ENCODE measurements at places on chromosomes 3 and 15. TPM values are rescaled to one million over a fixed set of nuclear protein-coding genes. Genes with fewer than 3 reads are reported as not detected.

Gene SLC27A2
- total RNA-seq = not detected

Gene ZSCAN29
- 5.4 TPM for total RNA-seq

Gene GPR62
- not detected for total RNA-seq

Gene AHSG
- total RNA-seq = not detected

Gene FBXW12
- not detected for total RNA-seq

GRCh38 chr3:4467522-4467867 lies 426 bp upstream of the SUMF1 start:
- no peaks in the 10 kb centered on the region for H3K27me3 ChIP-seq
- no peaks in the 10 kb centered on the region for H3K36me3 ChIP-seq

DNA sequence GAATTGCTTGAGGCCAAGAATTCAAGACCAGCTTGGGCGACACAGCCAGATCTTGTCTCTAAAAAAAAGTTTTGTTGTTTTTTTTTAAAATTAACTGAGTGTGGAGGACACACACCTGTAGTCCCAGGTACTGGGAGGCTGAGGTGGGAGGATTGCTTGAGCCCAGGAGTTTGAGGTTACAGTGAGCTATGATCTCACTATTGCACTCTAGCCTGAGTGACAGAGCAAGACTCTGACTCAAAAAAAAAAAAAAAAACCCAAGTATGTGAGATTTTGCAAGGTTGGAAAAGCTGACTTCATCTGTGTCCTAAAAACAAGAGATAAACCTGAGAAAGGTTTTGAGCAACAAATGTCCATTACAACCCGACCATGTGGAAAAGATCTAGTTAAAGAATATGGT lies 5.4 kb upstream of the TOPBP1 start:
- H3K4me1 ChIP-seq = no peaks in the 10 kb centered on the region
- no peak overlapping the region for H3K4me3 ChIP-seq
- no peak overlapping the region for H3K27ac ChIP-seq
- no peak for DNase-seq

GRCh38 chr3:78629544-78629943 lies 1138.3 kb downstream of the ROBO1 start:
- no peak overlapping the region for H3K27ac ChIP-seq
- no peaks in the 10 kb centered on the region for H3K36me3 ChIP-seq
- H3K27me3 ChIP-seq = no peaks in the 10 kb centered on the region

- H3K27ac ChIP-seq = no peak overlapping the region
- no peaks in the 10 kb centered on the region for H3K27me3 ChIP-seq
- no peak for DNase-seq
- no peaks in the 10 kb centered on the region for H3K4me1 ChIP-seq
- no peak overlapping the region for H3K4me3 ChIP-seq
Observed at GRCh38 chr15:70048198-70048565, 49.5 kb downstream of the TLE3 start.

GRCh38 chr3:129317014-129317771 lies 38.5 kb downstream of the HMCES start:
- no peaks in the 10 kb centered on the region for H3K27me3 ChIP-seq
- H3K36me3 ChIP-seq = no peaks in the 10 kb centered on the region
- peak; percentile 33 for DNase-seq
- H3K4me3 ChIP-seq = peak overlapping the region; percentile 73
- H3K27ac ChIP-seq = peak overlapping the region; percentile 93
- H3K4me1 ChIP-seq = no peaks in the 10 kb centered on the region

DNA sequence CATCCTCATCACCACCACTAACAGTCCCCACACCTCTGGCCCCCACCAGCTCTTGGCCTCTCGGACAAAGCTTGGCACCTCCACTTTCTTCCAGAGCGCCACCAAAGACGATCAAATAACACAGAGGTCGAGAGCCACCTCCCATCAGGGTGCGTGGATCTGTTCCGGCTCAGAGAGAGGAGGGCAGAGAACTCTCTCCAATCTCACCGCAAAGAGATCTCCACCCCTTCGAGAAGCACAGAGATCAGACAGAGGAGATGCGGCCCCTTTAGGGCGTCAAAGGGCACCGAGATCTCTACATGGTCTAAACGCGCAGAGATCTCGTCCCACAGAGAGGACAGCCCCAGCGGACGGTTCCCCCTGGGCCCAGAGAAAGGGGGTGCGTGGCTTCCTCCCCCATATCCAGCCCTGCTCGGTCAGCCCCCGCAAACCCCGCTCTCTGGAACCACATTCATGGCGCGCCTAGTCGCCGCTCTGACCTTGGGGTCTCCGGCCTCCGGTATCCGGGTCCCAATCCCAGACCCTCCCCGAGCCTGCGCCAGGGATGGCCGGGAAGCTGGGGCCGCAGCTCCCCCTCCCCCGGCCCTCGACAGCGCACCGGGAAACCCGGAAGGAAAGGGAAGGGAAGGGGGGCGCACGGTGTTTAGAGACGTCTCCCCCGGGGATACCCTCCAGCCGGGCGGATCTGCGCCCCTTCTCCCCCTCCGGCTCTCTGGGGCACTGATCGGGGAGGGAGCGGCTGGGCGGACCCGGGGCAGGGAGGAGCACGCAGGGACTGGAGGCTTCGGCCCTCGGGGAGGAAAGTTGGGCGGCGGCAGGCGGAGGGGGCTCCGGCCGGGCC lies 608 bp downstream of the SCN5A start:
- no peak for DNase-seq
- no peaks in the 10 kb centered on the region for H3K27me3 ChIP-seq
- H3K36me3 ChIP-seq = no peaks in the 10 kb centered on the region
- H3K4me3 ChIP-seq = peak overlapping the region; percentile 43

GRCh38 chr3:113743006-113743630 lies 2.9 kb downstream of the NAA50 start:
- no peaks in the 10 kb centered on the region for H3K27me3 ChIP-seq
- no peaks in the 10 kb centered on the region for H3K36me3 ChIP-seq
- H3K4me3 ChIP-seq = no peak overlapping the region
- DNase-seq = no peak
- no peak overlapping the region for H3K27ac ChIP-seq
- H3K4me1 ChIP-seq = peaks cover 9% of the 10 kb centered on the region

DNA sequence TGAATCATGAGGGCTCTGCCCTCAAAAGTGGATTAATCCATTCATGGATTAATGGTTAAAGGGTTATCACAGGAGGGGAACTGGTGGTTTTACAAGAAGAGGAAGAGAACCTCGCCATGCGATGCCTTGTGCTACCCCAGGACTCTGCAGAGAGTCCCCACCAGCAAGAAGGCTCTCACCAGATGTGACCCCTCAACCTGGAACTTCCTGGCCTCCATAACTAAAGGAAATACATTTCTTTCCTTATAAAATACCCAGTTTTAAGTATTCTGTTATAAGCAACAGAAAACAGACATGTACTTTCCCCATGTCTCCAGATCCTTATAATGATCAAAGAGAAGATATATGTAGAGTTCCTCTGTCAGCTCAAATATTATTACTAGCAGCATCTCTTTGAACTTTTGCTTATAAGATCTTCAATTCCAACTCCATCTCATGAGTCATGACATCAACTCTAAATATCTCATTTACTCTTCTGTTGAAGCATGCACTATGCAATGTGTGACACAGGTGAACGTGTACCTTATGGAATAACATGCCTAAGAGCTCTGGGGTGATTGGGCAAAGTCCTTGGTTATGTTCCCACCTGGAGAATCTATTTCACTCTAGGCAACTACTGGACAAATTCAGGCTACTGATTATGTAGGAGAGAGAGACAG lies 37.5 kb upstream of the ZBTB38 start:
- H3K36me3 ChIP-seq = no peaks in the 10 kb centered on the region
- H3K4me1 ChIP-seq = no peaks in the 10 kb centered on the region
- H3K27me3 ChIP-seq = no peaks in the 10 kb centered on the region

DNA sequence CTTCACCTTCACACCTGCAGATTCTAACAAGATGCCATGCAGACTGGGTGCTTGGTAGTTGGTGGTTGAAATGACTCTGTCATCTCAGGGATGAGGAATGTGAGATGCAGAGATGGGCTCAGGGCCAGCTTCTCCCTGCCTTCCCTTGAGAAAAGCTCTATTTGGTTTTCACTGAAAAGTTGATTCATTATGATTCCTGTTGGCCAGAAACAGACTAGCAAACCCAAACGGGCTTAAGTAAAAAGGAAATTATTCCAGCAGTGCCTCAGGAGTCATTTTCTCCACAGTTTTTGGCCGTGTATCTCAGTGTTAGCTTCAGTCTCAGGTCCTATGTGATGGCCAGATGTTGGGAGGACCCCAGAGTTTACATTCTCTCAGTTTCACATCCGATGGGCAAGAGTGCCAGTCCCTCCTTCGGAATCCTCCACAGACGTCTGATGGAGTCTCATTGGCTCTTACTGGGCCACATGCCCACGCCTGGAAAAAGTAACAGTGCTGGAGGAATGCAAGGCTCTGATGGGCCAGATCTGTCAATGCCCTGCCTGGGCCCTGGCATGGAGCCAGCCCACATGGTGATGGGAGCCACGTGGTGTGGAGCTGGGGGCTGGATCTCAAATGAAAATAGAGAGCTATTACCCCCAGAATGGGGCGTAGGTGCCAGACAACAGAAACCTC lies 22.3 kb upstream of the SACM1L start:
- H3K4me1 ChIP-seq = no peaks in the 10 kb centered on the region
- H3K27ac ChIP-seq = peak overlapping the region; percentile 43
- no peaks in the 10 kb centered on the region for H3K36me3 ChIP-seq
- no peak overlapping the region for H3K4me3 ChIP-seq
- no peak for DNase-seq

DNA sequence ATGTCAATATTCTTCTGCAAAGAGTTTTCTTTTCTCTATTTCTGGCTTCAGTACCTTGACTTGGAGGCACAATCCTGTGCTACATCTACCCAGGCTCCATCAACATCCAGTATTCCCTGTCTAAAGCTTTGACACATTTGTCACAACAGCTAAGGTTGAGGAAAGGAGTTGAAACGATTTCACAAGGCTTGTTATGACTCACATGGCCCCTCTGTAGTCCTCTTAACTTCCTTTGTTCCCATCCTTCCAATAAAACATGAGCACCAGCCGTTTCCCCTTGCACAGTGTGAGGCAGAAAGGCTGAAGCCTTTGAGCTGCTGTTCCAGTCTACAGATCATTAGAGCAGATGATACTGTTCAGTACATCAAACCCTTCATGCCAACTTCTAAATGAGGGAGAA lies 163.0 kb upstream of the TMCO5A start:
- no peaks in the 10 kb centered on the region for H3K27me3 ChIP-seq
- no peak for DNase-seq
- no peaks in the 10 kb centered on the region for H3K4me1 ChIP-seq
- no peak overlapping the region for H3K4me3 ChIP-seq
- H3K36me3 ChIP-seq = no peaks in the 10 kb centered on the region

DNA sequence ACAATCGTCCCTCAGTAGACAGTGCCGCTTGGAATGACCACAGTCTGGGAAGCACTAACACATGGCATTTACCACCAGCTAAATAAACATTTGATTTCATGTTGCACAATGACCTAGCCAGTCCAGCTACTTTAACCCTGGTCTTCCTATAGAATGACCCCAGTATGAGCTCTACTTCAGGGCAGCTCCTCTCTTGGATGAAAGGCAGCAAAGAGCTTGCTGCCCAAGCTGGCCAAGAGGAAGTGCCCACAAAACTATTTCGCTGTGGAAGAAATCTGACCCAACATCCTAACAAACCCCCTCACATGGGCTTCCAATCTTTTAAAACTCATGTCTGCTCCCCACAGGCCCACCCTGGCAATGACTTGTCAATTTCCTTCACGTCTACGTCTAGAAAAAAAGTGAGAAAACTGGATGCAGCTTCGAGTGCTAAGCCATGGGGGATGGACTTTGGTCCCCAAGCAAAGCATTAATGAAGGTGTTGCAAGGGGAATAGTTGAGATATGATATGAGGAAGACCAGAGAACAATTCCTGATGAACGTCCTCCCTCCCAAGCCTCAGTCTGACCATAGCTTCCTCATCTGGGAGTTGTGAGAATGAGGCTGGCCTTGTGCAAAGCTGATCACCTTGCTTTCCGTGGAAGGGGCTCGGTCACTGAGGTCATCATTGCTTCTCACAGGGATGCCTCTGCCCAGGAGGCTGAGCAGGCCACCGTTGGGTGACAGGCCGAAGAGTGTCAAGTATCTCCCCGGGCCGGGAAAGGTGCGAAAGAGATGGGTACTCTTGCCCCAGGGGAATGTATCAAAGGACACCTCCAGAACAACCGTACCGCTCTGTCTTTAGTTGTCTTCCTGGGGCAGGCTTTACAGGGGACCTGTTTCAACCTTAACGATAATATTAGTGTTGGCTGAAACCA lies 964 bp downstream of the SLC25A20 start:
- H3K4me3 ChIP-seq = peak overlapping the region; percentile 71
- H3K27ac ChIP-seq = peak overlapping the region; percentile 82
- no peaks in the 10 kb centered on the region for H3K27me3 ChIP-seq
- no peaks in the 10 kb centered on the region for H3K4me1 ChIP-seq
- H3K36me3 ChIP-seq = no peaks in the 10 kb centered on the region

DNA sequence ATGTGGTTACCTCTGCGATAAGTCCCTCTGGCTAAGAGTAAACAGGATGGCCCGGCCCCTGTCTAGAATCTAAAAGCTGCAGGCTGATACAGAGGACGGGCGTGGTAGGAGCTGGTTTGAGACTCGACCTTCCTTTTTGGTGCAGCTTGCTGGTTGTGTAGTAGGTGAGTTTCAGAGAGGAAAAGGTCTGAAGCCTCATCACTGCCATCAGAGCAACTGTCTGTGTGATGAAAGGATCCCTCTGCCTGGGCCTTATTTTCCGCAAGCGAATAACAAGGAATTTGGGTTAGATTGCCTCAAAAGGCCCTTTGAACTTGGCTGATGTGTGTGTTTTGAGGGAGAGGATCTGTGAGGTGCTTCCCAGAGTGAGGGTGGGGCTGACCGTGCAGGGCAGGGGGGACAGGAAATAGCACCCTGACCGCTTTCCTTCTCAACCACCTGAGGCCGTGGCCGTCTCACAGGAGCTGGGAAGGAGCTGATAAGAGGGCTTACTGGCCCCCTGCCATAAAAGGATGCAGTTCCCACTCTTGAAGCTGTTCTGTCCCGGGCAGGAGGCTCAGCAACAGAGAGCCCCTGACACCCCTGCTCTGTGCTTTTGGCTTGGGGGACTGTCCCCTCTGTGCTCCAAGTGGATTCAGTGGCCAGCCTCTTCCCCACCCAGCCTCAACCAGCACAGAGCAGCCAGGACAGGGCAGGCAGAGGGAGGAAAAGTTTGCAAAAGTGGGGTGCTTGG lies 45.6 kb upstream of the TFRC start:
- DNase-seq = no peak
- no peaks in the 10 kb centered on the region for H3K27me3 ChIP-seq
- H3K4me3 ChIP-seq = no peak overlapping the region
- no peaks in the 10 kb centered on the region for H3K36me3 ChIP-seq

GRCh38 chr15:72785432-72785831 lies 1.9 kb upstream of the ADPGK start:
- no peaks in the 10 kb centered on the region for H3K4me1 ChIP-seq
- H3K4me3 ChIP-seq = no peak overlapping the region
- DNase-seq = no peak
- no peaks in the 10 kb centered on the region for H3K27me3 ChIP-seq
- H3K27ac ChIP-seq = peak overlapping the region; percentile 85

Data from uterus (tissue), 4 donors.